Right renal pelvis (tissue), 4 donors: ENCODE measurements at places on chromosomes 2 and 18.

- DNase-seq = no peak
Observed at GRCh38 chr2:55420439-55420725, 726 bp upstream of the CCDC88A start.

DNA sequence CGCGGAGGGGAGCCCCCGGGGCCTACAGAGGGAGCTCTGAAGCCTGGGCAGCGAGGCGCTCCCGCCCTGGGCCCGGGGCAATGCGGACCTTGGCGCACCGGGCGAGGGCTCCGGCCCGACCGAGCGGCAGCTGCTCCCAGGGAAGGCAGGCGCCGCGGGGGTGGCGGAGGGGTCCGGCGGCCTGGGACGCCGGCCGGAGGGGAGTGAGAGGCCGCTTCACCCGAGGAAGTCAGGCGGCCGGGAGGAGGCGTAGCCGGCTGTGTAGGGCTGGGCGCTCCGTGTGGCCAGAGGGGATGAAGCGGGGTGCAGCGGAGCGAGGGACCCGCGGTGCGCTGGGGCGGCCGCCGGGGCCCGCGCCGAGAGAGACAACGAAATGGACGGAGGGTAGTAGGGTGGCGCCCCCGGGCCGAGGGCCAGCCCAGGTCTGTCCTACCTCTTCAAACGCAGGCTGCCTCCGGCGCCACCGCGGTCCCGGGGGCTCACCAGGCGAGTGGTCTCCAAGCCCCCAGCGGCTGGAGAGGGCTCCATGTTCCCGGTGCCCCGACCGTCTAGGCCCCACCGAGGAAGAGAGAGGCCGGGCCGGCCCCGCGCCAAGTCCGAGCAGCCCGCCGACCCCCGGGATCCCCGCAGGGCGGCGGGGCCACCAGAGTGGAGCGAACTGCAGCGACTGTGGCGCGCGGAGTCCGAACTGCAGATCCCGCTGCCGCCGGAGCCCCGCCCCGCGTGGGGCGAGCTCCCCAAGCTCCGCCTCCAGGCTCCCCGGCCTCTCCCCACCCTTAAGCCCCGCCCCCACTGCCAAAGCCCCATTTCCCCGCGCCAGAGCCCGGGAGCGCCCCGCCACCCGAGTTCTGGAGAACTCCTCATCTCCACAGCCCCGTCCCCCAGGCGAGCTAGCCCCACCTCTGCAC, at the start of gene SLC30A3:
Gene SLC30A3, minus strand, starts transcription at position 669 of the 908 bp plus-strand sequence. Its CDS starts 141 bp downstream, at position 528.
- no peak for DNase-seq

- DNase-seq = no peak
Observed at GRCh38 chr2:14872779-14873325, 240.3 kb downstream of the LRATD1 start.

GRCh38 chr2:97714084-97714949, 941 bp downstream of the ZAP70 start:
- no peak for DNase-seq

DNA sequence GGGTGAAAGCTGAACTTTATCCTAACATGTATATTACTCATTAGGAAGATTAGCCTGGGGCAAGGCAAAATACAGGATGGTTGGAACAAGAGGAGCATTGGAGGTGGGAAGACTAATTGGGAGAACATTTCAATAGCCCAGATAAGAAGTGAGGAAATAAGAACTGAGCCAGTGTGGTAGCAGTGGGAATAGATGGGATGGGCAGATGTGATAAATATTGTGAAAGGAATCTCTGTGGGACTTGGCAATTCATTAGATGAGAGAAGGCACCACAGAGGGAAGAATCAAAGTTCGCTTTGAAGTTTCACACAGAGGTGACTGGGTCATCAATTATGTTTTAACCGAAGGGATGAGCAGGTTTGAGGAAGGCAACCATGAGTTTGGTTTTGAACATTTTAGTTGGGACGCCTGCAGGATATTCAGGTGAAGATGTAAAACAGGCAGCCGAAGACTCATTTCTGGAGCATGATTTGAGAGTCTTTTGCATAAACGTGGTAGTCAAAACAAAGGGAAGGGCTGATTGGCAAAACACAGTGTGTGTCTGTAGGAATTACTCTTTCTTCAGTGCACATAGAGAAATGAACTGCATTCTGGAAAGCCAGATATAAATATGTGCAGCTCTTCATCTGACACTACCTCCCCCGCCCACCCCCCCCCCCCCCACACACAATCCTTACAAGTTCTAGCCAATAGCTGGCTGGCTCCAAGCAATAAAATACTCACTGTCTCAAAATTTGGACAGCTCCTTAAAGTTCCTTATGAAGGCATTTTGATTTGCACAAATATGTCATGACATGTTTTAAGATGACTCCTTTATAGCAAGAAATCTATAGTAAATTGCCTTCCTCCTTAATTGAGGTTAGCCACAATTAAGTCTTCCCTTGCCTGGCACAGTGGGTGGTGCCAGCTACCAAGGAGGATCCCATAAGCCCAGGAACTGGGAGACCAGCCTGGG, 1.9 kb upstream of the SLC1A4 start:
- no peak for DNase-seq
